ENCODE measurements at places on chromosomes 6 and 20. TPM values are rescaled to one million over a fixed set of nuclear protein-coding genes. Genes with fewer than 3 reads are reported as not detected.
A peak's percentile ranks its signal among the peaks of the same experiment; 100 is the strongest.

MCM9 gene
- total RNA-seq, result 5.5 TPM

- no peaks in the 10 kb centered on the region for H3K36me3 ChIP-seq
- DNase-seq, result no peak
- H3K4me3 ChIP-seq, result no peak overlapping the region
- peaks cover 23% of the 10 kb centered on the region for H3K27me3 ChIP-seq
Measured at GRCh38 chr6:3940703-3941102, 91.5 kb downstream of the FAM50B start.

TPX2 gene
- 0.71 TPM for total RNA-seq

ACSS2 gene
- total RNA-seq, result 101 TPM

DNA sequence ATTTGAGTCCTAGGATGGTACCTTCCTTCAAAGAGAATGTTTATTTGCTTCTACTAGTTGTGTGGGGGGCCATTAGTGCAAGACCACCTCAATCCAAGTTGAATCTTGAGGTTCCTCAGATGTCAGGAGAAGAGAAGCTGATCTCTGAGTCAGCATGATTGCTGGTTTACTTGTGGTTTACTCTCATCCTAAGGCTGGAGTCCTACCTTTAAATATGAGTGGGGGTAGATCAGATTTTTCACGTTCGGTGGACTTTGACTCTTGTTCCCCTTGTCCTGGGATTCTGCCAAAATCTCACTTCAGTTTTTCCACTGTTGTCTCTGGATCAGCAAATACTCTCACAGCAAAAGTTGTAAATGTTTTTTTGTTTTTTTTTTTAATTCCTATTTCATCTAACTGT, 84.6 kb upstream of the F13A1 start:
- no peak overlapping the region for H3K27ac ChIP-seq
- DNase-seq, result no peak
- H3K36me3 ChIP-seq, result no peaks in the 10 kb centered on the region

DNA sequence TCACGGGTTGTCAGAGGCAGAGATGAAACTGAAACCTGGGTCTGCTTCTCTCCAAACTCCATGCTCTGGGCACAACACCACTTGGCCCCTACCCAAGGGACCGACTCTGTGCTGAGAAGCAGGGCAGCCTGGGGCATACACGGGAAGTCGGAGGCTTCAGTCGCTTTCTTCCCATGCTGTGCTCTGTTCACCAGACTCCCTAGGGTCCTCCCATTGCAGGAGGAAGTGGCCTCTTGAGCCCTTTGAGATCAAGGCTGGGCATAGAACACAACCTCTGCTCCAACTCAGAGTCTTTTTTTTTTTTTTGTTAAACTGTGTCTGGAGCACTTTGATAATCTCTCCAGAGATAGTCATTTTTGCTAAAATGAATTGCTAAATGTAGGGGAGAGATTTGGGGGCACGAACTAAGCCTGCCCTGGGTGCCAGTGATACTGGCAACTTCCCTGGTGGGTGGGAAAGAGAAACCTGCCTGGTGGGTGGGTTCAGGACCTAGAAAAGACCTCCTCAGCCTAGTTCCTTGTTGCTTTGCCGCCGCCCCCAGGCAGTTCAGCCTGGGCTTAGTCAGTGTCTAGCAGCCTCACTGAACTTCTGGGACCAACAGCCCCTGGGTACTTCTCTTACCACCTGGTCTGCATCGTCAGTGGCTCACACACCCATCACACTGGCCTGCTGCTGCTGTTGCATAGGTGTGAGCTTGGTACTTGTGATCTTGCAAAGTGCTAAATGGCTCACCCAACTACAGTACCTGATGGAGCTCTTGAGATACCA, 62.0 kb downstream of the PPP1R14C start:
- H3K4me1 ChIP-seq, result peaks cover 56% of the 10 kb centered on the region
- H3K36me3 ChIP-seq, result no peaks in the 10 kb centered on the region
- peak; percentile 44 for DNase-seq
- H3K27ac ChIP-seq, result no peak overlapping the region

GRCh38 chr6:111686249-111686931, 80.7 kb upstream of the TRAF3IP2 start:
- H3K4me3 ChIP-seq, result no peak overlapping the region
- no peak for DNase-seq

RBPJL gene
- total RNA-seq, result not detected

DNA sequence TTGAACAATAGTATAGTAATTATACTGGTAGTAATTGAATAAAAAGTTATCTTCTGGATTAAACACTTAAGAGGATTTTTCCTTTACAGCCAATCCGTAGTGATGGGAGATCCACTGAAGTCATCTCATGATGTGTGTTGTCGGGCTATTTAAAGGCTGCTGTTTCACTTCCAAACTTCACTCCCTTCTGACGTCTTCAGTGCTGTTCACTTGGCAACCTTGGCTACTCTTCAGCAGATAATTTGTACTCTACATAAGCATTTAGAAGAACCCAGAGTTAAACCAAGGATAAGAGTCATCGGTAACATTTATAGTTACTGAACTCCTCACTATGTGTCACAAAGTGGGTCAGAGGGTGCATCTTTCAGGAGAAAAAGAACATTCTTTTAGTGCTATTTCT, 179.1 kb upstream of the EYA4 start:
- H3K4me1 ChIP-seq, result peaks cover 27% of the 10 kb centered on the region
- H3K27ac ChIP-seq, result peak overlapping the region; percentile 85
- H3K27me3 ChIP-seq, result no peaks in the 10 kb centered on the region

GRCh38 chr6:25006565-25007001, 70.8 kb upstream of the RIPOR2 start:
- H3K27ac ChIP-seq, result peak overlapping the region; percentile 81
- no peak overlapping the region for H3K4me3 ChIP-seq
- peak; percentile 27 for DNase-seq

Data from left ventricle myocardium inferior (tissue), 1 donor.